ENCODE measurements at places on chromosomes 2 and 18. TPM values are rescaled to one million over a fixed set of nuclear protein-coding genes. Genes with fewer than 3 reads are reported as not detected.

KCNG2 gene
- not detected for total RNA-seq

CEBPZOS gene
- 24.6 TPM for total RNA-seq

MOGAT1 gene
- not detected for total RNA-seq

CASP10 gene
- 13.7 TPM for total RNA-seq

ARHGAP15 gene
- total RNA-seq: 165 TPM

FABP1 gene
- not detected for total RNA-seq

LINC00305 gene
- not detected for total RNA-seq

CPS1 gene
- total RNA-seq: 0.41 TPM

SMAD2 gene
- total RNA-seq: 80.4 TPM

OSBPL1A gene
- total RNA-seq: 2.7 TPM

MC5R gene
- total RNA-seq: not detected

STK39 gene
- total RNA-seq: 9.5 TPM

UGT1A6 gene
- not detected for total RNA-seq

POTEC gene
- total RNA-seq: not detected

IL1B gene
- total RNA-seq: 5.6 TPM

UPP2 gene
- total RNA-seq: not detected

ABCG5 gene
- not detected for total RNA-seq

ANKAR gene
- total RNA-seq: 8.0 TPM

LRRTM4 gene
- not detected for total RNA-seq

EPHA4 gene
- total RNA-seq: 85.7 TPM

SERPINB13 gene
- not detected for total RNA-seq

KCNE4 gene
- not detected for total RNA-seq

SDC1 gene
- total RNA-seq: not detected

PRSS56 gene
- not detected for total RNA-seq

GREB1L gene
- not detected for total RNA-seq

LYPD6 gene
- total RNA-seq: not detected

TGFA gene
- total RNA-seq: 0.47 TPM

NYAP2 gene
- total RNA-seq: not detected

IGFBP2 gene
- total RNA-seq: not detected

ONECUT2 gene
- total RNA-seq: not detected

TWSG1 gene
- 2.8 TPM for total RNA-seq

TMEFF2 gene
- not detected for total RNA-seq

LIMS2 gene
- total RNA-seq: 6.1 TPM

GAREM2 gene
- total RNA-seq: 4.3 TPM

RNF125 gene
- total RNA-seq: 112 TPM

ALPG gene
- not detected for total RNA-seq

MAL gene
- 102 TPM for total RNA-seq

EVX2 gene
- not detected for total RNA-seq

IL1RL1 gene
- not detected for total RNA-seq

CHST10 gene
- total RNA-seq: 1.9 TPM

FBXO36 gene
- 0.52 TPM for total RNA-seq

GCG gene
- not detected for total RNA-seq

HNMT gene
- total RNA-seq: 0.78 TPM

SIX3 gene
- total RNA-seq: not detected

TDRD15 gene
- not detected for total RNA-seq

VWA3B gene
- total RNA-seq: not detected
